ENCODE measurements at places on chromosomes 3 and 15.
A peak's percentile ranks its signal among the peaks of the same experiment; 100 is the strongest.

- DNase-seq = no peak
These were observed 116.3 kb upstream of the DAZL start for GRCh38 chr3:16721494-16721893.

DNA sequence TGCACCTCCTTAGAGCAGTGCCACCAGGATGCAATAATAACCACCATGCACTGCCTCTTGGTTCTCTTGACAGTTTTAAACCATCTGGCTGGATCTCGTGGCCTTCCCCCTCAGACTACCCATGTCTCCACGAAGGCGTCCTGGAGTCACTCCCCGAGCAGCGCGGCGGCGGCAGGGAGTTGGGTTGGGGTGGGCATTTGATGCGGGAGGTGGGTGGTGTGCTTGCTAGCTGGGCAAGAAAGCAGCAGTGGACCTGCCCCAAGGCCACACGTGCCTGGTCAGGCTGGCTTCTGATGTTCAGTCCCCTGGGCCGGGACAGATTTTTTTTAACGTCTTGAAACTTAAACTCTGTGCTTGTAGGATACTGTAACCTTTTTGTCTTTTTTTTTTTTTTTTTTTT is 3.9 kb upstream of the TTLL3 start:
- no peak for DNase-seq

- no peak for DNase-seq
These were observed 132.9 kb upstream of the LRIG1 start for GRCh38 chr3:66633402-66634381.

GRCh38 chr15:98523912-98524662 is 124.3 kb upstream of the IGF1R start:
- no peak for DNase-seq

GRCh38 chr15:66614951-66615760 is 49.4 kb upstream of the LCTL start:
- DNase-seq = no peak

DNA sequence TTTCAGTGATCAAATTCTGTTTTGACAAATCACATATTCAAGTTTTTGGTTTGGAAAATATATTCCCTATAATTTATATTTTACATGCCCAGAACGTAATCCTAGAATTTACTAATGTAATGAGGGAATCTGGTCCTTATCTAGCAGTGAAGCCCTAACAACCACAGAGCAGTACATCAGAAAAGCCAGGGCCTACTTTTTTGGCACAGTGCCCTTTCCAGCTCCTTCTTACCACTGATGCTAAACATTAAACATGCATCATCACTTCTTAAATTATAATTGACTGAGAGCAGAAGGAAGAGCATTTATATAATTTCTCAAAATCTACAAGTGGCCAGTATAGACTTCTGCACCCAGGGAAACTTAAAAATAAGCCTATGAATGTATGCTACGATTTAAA is 66.7 kb downstream of the FBXL22 start:
- DNase-seq = no peak

- DNase-seq = no peak
These were observed 22.7 kb upstream of the OR5K1 start for GRCh38 chr3:98440283-98440682.

DNA sequence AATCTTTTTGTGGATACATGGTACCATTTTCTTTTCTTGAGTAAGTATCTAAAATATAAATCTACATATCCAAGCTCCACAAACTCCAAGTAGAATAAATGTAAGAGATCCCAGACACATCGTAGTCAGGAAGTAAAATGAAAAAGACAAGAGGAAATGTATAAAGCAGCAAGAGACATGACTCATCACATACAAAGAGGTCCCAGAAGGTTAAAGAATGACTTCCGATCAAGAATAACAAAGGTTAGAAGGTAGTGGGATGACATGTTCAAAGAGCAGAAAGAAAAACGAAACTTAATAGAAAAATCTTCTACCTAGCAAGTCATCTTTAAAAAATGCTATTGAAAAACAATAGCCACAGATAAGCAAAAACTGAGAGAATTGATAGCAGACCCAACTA is 705.8 kb downstream of the NR2F2 start:
- no peak for DNase-seq

DNA sequence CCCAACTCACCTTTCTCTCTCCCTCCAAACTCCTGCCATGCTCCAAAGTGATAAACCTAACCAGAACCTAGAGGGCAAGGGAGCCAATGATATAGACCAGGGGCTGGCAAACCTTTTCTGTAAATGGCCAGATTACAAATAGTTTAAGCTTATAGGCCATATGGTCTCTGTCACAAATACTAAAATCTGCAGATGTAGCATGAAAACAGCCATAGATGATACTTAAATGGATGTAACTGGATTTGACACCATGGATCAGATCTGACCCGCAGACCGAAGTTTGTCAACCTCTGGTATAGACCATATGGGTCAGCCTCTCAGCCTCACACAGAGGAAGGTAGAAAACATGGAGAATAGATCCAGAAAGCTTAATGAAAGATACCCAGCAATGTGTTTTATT is 165.2 kb upstream of the STT3B start:
- DNase-seq = no peak

- DNase-seq = no peak
These were observed 32.2 kb upstream of the TM2D3 start for GRCh38 chr15:101684384-101684783.

DNA sequence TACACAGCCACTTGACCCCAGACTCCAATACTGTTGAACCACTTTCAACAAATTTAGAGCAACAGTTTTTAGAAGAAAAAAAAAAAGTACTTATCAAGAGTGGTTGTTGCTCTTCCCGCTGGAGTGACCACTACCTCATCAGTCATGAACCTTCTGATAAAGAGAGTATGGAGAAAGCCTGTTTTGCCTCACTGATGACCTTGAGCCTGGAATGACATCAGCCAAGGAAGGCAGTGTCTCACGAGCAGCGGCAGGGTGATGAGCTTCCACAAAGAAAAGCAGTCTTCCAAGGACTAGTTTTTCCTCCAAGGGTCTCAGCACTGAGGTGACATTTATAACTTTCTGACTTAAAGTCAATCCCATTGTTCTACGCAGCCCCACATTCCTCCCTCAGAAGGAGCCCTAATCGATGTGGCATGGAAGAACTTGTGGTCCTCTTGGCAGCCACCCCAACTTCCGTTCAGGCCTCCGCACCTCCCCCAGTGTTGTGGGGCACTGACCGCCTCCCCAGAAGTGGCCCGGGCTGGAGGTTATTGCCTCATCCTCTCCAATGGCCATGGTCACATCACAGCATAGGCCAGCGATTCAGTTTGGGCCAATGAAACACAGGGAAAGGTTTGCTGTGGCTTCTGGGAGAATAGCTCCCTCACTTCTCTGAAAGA is 1.8 kb upstream of the CYP11A1 start:
- DNase-seq = no peak

DNA sequence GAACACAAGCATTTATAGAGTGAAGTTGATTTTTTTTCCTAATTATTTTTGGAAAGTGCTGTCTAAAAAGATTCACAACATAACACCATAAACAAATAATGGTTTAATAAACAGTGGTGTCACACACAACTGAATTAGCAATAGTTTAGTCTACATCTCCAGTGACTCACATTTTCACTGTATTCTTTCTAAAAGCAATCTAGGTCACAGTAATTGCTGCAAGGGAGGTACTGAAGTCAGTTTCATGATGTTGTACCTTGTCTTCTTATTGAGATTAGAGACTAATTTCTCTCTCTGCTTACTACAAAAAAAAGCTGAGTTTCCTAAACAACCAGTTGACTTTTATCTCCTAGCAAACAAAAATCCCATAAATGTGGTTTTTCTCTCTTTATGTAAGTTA is 29.6 kb downstream of the PLSCR4 start:
- no peak for DNase-seq

DNA sequence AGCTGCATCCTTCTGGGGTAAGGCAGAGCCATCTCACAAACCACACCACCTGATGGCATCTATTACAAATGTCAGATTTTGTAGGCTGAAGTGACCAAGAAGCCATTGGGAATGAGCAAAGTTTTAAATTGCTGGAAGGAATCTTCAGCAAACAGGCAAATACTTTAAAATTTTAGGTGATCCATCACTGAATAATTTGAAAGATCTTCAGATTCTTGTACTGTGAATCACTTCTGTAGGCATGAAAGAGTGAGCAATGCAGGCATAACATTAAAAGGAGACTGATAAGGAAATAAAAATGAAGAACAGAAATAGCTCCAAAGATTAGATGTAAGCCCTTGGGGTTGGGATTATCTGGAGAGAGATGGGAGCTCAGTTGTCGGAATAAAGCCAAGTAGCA is 36.0 kb upstream of the ALDH1L1 start:
- DNase-seq = no peak

DNA sequence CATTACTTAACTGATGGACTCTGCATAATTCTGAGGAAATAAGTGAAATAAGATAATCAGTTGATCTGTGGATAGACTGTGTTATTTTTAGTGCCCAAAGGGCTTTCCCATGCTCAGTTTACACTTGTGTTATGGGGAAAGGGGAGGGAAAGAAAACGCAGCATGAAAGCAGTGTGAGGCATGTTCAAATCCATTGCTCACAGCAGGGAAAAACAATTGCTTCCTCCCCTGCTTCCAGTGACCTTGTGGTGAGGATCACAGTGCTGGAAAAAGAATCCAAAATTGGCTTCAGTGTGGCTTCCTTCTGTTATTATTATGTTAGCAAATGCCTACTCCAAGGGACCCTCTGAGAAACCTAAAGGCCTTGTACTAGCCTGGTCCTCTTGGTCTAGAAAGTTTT is 285.1 kb upstream of the CDIN1 start:
- no peak for DNase-seq

DNA sequence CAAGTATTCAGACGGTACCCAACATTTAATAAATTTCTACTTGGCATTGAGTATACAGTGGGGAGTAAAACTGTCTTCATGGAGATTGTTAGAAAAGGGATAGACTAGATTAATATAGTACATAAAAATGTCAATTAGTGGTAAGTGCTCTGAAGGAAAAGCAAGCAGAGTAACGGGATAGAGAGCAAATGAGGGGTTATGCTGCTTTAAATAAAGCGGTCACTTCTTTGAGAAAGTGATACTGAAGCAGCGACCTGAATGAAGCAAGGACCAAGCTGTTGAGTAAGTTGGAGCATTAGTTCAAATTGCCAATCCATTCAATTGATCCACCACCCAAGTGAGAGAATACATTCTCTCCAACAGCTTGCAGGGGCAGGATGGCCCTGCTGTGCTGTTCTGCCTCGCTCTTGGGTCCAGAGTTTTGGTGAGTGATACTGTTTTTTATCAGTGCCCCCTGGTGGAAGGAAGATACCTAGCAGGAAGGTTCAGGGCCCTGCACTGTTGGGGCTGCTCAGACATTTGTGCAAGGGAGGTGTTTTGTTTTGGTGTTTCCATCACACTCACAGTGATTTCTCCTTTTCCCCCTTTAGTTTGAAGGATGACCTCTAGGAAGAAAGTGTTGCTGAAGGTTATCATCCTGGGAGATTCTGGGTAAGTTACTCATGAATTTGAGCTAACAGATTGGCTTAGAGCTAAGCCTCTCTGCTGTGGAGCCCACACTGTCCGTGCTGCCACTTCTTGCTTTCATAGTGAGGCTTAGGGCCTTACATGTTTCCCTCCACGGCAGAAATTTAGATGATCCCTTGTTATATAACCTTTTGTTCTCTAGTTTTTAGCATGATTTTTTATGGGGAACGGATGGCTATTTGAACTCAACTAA is 69.0 kb downstream of the RAB7A start:
- DNase-seq = peak; percentile 47

DNA sequence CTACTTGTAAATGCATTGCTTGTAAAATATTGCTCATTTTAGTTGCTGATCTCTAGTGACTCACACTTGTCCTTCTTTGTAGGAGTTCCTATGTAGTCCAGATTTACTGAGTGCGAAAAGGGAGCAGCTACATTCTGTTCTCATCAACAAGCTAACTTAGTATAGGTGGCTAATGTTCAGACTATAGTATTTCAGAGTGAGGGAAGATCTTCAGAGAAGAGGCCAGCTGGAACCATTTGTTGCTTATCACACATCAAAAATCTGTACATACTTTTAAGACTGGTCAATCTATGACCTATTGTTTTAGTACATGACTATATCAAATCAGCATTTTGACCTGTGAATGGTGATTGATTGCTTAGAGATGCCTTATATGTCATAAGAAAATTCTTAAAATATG is 71.3 kb upstream of the THSD4 start:
- DNase-seq = no peak

GRCh38 chr15:63070681-63071129 is 28.2 kb downstream of the TPM1 start:
- DNase-seq = no peak

DNA sequence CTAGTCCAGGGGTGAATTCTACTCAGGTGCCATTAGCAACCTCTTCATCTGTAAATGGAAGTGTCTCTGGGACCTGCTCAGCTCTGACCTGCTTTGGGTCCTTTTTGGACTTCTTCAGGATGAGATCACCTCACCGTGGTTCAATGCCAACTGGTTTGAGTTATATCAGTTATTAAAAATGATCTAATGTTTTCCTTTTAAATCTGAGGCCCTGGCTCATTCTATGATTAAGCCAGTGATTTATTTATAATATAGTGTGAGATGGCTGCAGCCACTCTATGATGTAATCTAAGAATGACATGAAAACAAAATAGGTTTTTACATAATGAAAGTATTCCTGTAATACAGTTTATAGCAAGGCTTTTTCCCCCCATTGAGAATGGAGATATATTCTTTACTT is 79.4 kb downstream of the LPP start:
- no peak for DNase-seq

GRCh38 chr3:124964387-124964786 is 29.8 kb upstream of the MUC13 start:
- DNase-seq = no peak

DNA sequence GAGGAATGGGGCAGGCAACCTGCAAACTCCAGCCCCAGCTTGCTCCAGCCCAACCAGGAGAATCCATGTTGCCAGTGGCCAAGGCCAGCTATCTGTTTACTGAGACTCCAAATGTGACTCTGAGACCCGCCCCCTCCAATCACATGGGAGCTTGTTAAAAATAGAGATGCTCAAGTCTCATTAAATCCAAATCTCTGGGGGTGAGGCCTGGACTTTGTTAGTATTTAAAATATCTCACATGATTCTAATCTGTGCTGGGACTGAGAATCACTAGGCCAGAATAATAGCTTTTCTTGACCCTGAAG is 224.2 kb upstream of the TBL1XR1 start:
- no peak for DNase-seq

GRCh38 chr15:63532307-63532744 is 27.9 kb downstream of the USP3 start:
- no peak for DNase-seq

- no peak for DNase-seq
These were observed 192.0 kb downstream of the TPRG1 start for GRCh38 chr3:189363590-189364255.

Data from activated CD4-positive, alpha-beta T cell treated with anti-CD3 and anti-CD28 coated beads, Interleukin-2, amount 50 U/mL, for 4 hours (primary cell).